ENCODE measurements at places on chromosomes 2 and 18.
A peak's percentile ranks its signal among the peaks of the same experiment; 100 is the strongest.

DNA sequence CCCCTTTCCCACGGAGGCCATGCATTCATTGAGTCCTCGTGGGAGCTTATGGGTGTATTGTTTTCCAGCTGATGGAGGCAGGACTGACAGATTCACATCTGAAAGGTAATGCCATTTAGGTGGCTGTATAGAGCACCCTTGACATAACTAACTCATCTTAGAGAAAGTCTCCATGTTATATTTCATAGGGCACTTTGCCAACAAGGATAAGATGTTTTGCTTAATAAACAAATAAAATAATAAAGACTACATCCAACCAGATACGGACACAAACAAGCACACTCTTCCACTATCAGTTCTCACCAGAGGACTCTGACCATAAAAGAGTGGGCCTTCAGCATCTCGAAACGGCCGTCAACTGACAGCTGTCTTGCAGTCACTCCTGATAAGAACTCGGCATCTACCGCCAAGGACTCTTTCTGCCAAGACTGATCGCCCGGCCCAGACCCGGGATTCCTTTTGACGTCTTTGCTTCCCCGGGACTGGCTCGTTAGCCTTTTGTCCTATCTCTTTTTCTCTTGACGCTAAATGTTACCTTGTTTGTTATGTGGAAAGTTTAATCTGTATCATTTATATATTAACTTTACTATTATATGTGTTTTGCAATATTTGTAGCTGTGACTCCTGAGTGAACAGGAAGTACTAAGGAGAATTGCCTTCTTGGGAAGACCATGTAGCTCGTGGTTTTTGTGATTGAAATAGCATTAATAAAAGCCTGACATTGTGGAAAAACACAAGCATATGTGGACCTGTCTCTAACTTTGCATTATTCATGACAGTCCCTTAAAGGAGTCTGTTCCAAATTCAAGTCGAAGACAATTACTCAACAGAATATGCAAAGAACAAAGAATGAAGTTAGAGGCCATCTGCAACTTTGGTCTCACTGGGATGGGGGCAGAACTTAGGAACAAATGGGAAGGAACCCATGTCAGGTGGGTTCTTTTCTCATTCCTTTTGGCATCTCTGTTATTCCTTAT lies 195.1 kb downstream of the LPIN1 start:
- peak; percentile 93 for DNase-seq

- no peak for DNase-seq
Observed at GRCh38 chr2:223725986-223726970, 111.1 kb downstream of the AP1S3 start.

- no peak for DNase-seq
Observed at GRCh38 chr2:8559805-8560204, 122.1 kb upstream of the ID2 start.

GRCh38 chr2:238216651-238217184 lies 13.2 kb upstream of the ILKAP start:
- DNase-seq, result no peak

- DNase-seq, result no peak
Observed at GRCh38 chr2:37405781-37406180, 61.4 kb downstream of the QPCT start.

GRCh38 chr2:84088656-84089055 lies 370.4 kb downstream of the SUCLG1 start:
- no peak for DNase-seq

- DNase-seq, result no peak
Observed at GRCh38 chr2:96511851-96512250, 6.7 kb upstream of the NEURL3 start.

- DNase-seq, result no peak
Observed at GRCh38 chr2:23669413-23670244, 257.3 kb downstream of the ATAD2B start.

DNA sequence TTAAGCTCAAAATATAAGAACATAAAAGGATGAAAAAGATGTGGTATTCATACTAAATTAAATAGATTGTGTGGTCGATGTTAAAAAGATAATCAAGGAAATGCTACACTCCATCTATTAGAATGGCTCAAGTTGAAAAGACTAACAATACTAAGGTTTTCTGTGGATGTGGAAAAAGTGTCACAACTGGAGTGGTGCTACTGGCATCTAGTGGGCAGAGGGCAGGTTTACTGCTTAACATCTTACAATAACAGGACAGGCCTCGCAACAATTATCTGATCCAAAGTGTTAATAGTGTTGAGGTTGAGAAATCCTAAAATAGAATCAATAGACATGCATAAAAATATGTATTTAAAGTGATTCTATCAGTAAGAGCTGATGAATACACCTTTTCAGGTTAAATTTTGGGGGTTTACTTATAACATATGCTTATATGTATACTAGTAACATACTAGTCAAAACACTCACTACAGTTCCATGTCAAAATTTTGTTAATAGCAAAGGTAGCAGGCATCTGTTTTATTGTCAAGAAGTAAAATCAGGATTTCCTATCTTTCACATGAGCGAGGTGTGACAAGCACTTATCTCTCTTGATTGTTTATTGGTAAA lies 91.5 kb upstream of the TMEFF2 start:
- peak; percentile 56 for DNase-seq

- DNase-seq, result no peak
Observed at GRCh38 chr2:212414767-212415211, 123.8 kb downstream of the ERBB4 start.

DNA sequence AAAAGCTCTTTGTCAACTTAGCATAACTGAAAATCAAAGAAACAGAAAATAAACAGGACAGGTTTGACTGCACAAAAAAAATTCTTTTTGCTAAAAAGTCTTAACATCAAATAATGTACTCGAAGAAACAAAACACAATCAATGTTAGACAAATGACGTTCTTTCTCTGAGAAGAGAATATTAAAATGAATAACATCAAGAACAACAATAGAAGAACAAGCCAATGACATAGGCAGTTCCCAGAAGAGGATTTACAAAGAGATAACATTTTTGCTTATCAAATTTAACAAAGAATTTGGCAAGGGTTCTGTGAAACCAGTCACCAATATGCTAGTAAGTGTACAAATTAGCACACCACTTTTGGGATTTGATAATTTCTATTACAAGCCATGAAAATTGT lies 5.8 kb downstream of the GPR55 start:
- DNase-seq, result no peak

GRCh38 chr2:26887151-26887550 lies 39.2 kb downstream of the DPYSL5 start:
- DNase-seq, result peak; percentile 63

- DNase-seq, result no peak
Observed at GRCh38 chr18:50918153-50918552, 39.2 kb downstream of the ME2 start.

DNA sequence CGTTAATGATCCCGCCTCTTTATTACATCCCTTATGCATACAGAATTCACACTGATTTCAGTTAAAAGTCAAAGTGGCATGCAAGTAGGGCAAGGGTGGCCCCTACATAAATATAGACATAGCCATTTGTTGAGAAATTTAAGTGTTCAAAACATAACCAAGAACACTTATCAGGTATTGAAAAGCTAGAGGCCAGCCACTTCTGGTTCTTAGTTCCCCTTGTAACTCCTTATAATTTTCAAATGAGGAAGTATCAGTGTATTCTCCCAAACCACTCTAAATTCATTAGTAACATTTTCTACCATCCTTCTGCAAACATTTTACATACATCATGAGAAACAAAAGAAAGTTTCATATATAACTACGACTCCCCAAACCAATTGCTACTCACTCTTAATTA lies 5.8 kb upstream of the ARL5A start:
- peak; percentile 42 for DNase-seq

GRCh38 chr2:161604901-161605300 lies 19.3 kb upstream of the SLC4A10 start:
- DNase-seq, result no peak

- no peak for DNase-seq
Observed at GRCh38 chr2:220496513-220496912, 869.1 kb downstream of the SLC4A3 start.

- no peak for DNase-seq
Observed at GRCh38 chr2:134352844-134353243, 99.0 kb downstream of the MGAT5 start.

- no peak for DNase-seq
Observed at GRCh38 chr2:55877087-55877436, 46.5 kb downstream of the EFEMP1 start.

- no peak for DNase-seq
Observed at GRCh38 chr2:105597806-105598803, 146.6 kb upstream of the NCK2 start.

- no peak for DNase-seq
Observed at GRCh38 chr2:13583609-13584008, 866.9 kb downstream of the TRIB2 start.

DNA sequence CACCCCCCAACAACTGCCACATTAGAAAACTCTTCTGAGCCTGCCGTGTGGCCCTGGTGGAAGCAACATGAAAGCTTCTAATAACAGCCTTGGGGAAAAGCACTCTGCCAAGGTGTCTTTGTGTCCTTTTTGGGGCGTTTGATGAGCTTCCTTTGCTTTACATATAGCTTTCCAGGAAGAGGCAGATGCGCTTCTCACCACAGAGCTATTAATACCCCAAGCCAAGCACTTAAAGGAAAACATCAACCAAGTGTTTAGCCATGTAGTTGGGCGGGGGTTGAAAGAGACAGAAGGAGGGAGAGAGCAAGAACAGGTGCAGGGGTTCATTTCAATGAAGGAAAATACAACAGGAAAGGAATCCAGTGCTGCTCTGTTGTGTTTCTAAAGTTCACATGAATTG lies 176.1 kb downstream of the VAPA start:
- DNase-seq, result no peak

- DNase-seq, result no peak
Observed at GRCh38 chr18:79321625-79322405, 73.9 kb upstream of the NFATC1 start.

DNA sequence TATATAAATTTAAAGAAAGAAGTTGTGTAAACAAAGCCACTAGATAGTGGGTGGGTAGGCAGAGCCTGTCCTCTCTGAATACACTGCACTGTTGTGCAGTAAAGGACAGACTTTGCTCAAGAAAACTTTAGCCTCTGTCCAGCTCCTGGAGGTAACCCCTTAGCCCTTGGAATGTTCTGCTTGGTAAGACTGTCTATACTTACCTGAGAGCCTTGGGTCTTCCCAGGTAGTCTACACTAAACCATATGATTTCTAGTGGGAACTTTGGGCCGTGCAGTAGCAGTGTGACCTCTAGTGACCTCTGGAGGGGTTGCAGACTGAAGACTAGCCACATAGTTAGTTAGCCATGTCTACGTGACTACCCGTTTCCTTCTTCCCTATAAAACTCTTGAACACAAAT lies 678.3 kb upstream of the NRXN1 start:
- peak; percentile 41 for DNase-seq

DNA sequence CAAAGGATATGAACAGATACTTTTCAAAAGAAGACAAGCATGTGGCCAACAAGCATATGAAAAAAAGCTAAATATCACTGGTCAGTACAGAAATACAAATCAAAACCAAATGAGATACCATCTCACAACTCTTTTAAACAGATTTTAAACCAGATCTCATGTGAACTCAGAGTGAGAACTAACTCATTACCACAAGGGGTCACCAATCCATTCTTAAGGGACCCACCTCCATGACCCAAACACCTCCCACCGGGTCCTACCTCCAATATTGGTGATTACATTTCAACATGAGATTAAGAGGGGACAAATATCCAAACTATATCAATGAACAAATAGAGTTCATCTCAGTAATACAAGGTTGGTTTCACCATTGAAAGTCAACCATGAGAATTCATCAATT lies 319.8 kb upstream of the GULP1 start:
- DNase-seq, result no peak

GRCh38 chr18:3511980-3512379 lies 62.0 kb downstream of the TGIF1 start:
- peak; percentile 96 for DNase-seq

DNA sequence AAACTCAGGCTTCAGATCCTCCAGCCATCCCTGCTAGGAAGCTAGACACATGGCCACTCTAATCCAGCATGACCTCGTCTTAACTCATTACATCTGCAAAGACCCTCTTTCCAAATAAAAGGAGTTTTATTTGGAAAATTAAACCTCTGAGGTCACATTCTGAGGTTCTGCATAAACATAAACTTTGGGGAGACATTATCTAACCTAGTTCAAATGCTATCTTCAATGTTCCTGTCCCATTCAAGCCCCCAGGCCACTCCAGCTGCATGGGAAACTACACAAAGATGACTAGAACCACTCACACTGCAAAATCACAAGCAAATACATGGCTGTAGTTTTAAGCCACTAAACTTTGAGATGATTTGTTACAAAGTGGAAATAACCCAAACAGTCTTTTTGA lies 99.0 kb upstream of the RNF152 start:
- no peak for DNase-seq

- DNase-seq, result no peak
Observed at GRCh38 chr2:19505199-19506136, 147.0 kb upstream of the OSR1 start.

DNA sequence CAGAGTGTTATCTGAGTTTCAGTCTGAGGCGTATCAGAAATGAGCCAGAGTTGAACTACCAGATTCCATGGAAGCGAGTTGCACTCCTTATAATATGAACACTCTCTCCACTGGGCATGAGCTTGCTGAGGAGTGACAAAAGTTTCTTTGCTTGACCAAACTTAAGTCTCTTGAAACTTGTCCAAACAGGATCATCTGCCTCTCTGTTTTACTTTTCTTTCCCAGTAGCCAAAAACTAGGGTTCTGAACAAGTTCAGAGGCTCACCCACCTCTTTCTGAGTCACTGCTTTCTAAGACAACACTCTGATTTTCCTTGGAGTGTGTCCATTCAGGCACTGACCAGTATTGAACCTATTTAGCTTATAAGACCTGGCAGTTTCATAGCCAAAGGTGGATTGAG lies 233.2 kb upstream of the TCF4 start:
- no peak for DNase-seq

DNA sequence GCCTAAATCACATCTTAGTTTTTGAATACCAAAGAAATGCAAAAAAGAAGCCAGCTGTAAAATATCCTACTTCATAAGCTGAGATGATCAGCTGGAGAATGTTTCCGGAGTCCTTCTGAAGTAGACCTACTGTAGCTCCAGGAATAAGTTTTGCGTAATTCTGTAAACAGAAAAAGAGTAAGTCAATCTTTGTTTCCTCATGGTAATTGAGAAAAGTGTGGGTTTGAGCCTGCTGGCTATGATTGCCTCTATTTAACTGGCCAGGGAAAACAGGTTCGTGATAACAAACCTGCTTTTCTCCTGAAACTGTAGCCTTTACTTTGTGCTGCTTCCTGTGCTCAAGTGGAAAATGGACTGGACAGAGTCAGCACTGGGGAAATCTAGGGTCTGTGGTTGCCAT lies 58.2 kb downstream of the ITGB6 start:
- DNase-seq, result no peak

Data from hematopoietic multipotent progenitor cell treated with erythropoietin and hydrocortisone succinate and interleukin-3 and kit ligand, for 6 days (in vitro differentiated cells).